BJ (cell line): ENCODE measurements at places on chromosomes 5 and 9. TPM values are rescaled to one million over a fixed set of nuclear protein-coding genes. Genes with fewer than 3 reads are reported as not detected.

DNA sequence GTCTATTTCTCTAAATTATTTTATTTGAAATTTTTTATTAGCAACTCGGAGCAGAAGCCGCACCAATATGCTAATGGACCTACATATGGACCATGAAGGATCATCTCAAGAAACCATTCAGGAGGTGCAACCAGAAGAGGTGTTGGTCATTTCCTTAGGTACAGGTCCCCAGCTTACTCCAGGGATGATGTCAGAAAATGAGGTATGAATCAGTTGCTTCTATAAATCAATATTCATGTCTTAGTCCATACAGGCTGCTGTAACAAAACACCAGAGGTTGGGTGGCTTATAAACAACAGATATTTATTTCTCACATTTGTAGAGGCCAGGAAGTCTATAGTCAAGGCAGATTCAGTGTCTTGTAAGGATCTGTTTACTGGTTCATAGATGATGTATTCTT is 50.8 kb downstream of the GAPVD1 start:
- DNase-seq = no peak

The ANXA6 gene
- polyA plus RNA-seq = 479 and 528 TPM in 2 replicates

The CD14 gene
- polyA plus RNA-seq = 0.69 and 1.9 TPM in 2 replicates

DNA sequence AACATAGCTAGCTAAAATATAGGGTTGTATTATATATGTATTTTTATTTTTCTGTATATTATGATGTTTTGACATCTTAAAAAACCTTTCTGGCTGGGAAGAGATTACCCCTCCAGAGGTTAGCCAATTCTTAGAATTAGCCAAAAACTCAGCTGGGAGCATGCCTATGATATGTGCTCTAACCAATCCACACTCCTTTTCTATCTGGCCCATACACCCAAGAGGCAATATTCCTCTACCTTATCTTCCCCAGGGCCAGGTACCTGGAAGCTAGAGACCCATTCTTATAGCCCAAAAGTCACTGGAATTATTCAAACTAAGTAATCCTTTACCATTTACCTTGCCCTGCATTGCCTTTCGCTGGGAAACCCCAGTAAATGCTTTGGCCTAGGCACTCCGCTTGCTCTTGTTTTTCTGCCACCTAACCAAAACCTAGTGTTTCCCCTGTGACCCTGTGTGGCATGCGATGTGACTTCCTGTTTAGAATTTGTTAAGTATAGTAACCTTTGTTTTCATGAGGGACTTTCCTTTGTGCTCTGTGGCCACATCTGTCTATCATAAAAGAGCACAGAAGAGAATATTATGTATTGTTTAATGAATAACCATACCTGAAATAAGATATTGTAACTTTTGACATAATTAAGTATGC is 37.4 kb downstream of the CSNK1G3 start:
- DNase-seq = no peak
